ENCODE measurements at places on chromosomes 11 and 22. TPM values are rescaled to one million over a fixed set of nuclear protein-coding genes. Genes with fewer than 3 reads are reported as not detected.

BRSK2 gene
- not detected for total RNA-seq

MS4A15 gene
- not detected for total RNA-seq

- no peak for DNase-seq
These were observed 11.2 kb downstream of the GAL start for GRCh38 chr11:68695531-68695930.

DNA sequence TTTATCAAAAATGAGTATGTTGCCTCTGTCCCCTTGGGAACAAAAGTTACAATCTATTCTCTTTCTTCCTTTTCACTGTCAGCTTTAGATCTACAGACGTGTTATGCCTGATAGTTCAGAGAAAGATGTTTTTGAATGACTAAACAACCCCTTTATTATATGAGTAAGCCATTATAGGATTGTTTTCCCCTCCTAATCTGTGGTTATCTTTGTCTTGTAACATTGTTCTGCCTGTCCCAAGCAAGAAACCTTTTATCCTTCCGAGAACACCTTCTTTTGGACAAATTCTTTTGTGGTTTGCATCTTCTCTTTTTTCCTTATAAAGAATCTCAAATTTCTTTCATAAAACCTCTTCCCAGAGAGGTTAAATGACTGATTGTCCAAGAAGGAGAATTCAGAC, 208.4 kb downstream of the DDX10 start:
- no peak for DNase-seq

GRCh38 chr11:114083391-114084252, 24.1 kb downstream of the ZBTB16 start:
- DNase-seq: no peak

- DNase-seq: peak; percentile 71
These were observed 9.7 kb upstream of the RNF141 start for GRCh38 chr11:10550503-10551289.

GRCh38 chr22:23984430-23984829, 4.5 kb downstream of the GSTT2 start:
- DNase-seq: peak; percentile 12

All from bronchial epithelial cell (primary cell).